ENCODE measurements at places on chromosomes 6 and 20.

GRCh38 chr6:83511901-83512681 lies at the start of gene PRSS35:
Gene PRSS35 (plus strand): TSS chr6:83512534. CDS start chr6:83523442, 10,908 bp downstream.
- no peak for DNase-seq

- no peak for DNase-seq
Observed at GRCh38 chr6:105072798-105073199, 107.0 kb downstream of the POPDC3 start.

GRCh38 chr6:92945799-92946198 lies 473.6 kb downstream of the EPHA7 start:
- DNase-seq: no peak

DNA sequence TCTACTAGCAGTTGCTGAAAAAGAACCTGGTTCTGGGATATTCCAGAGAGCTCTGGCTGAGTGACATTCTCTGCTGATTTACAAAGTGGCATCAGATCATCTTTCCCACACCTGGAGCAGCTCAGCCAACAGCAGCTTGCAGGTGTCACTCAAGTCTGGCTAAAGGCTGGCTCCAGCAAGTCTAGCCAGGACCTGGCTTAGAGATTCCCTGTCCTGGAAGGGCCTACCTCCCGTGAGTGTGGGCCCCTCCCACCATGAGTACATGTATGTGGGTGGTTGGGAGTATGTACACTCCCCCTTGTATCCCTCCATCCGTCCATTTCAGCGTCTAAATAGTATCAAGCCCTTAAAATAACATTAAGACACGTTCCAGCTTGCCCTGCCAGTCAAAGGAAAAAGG lies 539.3 kb upstream of the ID4 start:
- no peak for DNase-seq

DNA sequence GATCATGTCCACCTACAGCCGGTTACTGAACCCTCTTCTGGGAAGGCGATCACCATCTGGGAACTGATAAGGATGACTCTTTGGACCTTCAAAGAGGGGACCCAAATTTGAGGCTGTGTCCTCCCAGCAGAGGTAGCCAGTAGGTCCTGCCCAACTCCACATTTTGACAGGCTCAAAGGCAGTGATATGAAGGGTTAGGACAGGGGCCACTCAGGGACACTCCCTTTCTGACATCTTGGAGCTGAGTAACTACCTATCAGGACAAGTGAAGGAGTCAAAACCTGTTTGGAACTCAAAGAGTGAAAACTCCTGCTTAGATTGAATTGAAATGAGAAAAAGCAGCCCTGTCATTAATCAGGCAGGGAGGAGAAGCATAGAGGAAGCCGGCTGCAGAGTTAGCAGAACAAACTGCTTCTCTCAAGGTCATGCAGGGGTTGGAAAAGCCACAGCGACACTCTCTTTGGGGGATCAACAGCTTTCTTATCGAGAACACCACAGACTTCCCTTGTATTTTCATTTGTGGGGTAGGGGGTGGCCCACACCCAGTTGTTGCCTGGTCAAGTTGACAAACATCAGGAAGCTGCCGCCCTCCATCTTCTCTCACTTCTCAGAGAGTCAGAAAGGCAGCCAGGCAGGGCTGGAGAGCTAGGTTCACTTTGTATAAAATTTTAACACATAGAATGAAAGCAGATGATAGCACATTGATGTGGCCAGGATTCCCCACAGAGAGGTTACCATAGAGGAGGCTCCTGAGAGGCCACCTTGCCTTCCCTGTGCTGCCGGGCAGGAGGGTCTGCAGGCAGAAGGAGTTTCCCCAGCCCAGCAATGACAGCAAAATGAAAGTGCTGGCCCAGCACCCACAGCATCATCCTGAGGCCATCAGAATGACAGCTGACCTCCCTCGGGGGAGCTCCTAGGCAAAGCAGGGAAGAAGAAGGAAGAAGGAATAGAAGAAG lies 47.6 kb downstream of the AGPAT4 start:
- DNase-seq: no peak

DNA sequence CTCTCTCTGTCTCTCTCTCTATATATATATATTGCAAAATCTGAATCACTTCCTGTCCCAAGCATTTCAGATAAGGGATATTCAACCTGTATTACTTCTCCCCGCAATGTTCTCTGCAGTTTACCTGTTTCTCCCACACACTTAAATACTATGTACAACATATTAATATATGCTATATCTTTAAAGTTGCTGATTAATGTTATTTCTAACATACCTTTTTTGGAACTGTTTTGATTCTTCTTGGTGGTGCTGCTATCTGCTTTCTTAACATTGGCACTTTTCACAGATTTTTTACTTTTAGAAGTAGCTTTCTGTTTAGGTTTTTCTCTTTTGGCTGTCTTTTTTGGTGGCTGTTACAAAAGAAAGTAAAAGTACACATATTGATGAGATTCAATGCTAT lies 27.2 kb downstream of the DEK start:
- no peak for DNase-seq

GRCh38 chr6:34084591-34085290 lies 61.1 kb downstream of the GRM4 start:
- DNase-seq: no peak

GRCh38 chr6:150840185-150840584 lies 25.3 kb upstream of the MTHFD1L start:
- no peak for DNase-seq

GRCh38 chr6:42805297-42805861 lies 23.5 kb downstream of the BICRAL start:
- DNase-seq: no peak

GRCh38 chr6:111474106-111474505 lies 8.9 kb downstream of the REV3L start:
- DNase-seq: no peak

- DNase-seq: no peak
Observed at GRCh38 chr6:96926425-96926824, 1.9 kb downstream of the KLHL32 start.

DNA sequence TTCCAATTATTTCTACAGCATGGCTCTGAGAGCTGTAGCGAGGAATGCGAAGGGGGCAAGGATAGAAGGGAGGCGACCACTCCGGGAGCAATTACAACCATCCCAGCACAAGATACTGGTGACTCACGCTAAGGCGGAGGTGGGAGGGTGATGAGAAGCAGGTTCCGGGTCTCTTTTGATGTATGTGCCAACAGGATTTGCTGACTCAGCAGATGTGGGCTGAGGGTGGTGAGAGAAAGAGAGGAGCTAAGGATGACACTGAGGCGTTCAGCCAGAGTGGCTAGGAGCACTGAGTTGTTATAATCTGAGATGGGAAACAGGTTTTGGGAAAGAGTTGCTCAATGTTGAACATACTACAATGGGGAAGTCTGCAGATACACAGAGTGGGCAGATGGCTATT lies 9.3 kb upstream of the TXNDC5 start:
- no peak for DNase-seq

DNA sequence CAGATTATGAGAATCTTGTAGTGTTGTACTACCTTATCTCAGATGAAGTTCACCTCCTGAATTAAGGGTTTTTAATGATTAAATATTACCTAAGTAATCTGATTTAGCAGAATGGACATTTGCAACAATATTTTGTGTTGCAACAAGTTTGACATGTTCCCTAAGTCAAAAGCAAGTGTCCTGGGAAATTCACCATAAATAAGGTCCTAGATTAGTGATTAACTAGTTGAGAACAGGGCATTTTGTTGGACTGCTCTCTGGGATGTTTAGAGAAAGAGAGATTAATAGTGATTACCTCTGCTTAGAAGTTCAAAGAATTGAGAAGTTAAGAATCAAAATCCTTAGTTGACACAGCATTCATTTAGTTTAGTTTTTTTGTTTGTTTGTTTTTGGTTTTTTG lies 120.2 kb upstream of the MARCKS start:
- DNase-seq: no peak

DNA sequence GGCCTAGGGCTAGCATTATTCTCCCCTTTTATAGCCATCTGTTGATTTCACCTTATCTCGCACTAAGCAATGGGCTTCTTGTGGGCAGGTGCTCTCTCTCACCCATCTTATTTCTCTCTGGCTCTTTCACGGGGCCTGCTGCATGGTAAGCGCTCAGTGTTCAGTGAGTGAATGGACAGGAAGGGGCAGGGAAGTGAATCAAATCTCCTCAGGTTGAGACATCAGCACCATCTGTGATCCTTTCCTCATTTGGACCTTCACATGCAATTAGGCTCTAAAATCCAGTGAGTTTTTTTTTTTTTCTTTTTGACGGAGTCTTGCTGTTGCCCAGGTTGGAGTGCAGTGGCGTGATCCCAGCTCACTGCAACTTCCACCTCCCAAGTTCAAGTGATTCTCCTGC lies 76.5 kb upstream of the EZR start:
- no peak for DNase-seq

DNA sequence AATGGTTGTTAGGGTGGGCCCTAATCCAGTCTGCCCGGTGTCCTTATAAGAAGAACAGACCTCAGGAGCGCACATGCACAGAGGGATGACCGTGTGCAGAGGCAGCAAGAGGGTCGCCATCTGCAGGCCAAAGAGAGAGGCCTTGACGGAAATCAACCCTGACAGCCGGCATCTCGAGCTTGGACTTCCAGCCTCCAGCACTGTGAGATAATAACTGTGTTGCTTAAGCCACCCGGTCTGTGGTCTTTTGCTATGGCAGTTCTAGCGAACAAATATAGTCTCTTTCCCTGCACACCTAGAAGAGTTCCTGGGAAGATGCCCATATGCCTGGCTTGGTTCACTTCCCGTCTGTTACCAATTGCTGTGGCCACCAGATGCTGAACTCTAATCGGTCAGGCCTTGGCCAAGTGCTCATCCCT lies 35.3 kb upstream of the PTGIS start:
- DNase-seq: no peak

GRCh38 chr6:54002116-54002515 lies 109.1 kb upstream of the MLIP start:
- DNase-seq: no peak

- DNase-seq: no peak
Observed at GRCh38 chr20:45933266-45934045, 1.0 kb upstream of the PCIF1 start.

DNA sequence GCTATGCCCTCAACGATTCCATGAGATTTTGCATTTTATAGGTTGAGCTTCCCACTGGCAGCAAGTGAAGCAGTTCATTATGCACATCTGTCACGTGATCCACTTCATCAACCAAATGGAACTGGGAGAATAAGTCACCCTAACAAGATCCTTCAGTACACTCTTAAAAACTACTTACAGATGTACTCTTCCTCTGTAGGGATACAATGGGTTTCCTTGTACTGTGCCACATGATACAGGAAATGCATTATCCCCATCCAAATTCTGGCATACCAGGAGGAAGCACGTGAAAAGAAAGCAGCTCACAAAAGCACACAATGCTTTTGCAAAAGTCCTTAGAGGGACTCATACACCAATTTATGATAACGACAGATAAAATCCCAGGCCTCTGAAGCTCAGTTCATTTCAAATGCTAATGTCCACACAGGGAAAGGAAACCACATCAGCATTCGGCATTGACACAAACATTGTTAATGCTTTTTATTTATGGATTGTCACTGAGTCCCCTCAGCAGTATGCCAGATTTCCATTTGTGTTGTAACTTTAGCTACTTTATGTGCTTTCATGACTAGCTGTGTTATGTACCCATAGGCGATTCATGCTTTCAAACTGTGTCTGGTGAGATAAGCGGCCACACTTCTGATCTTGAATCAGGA lies 58.1 kb upstream of the REV3L start:
- DNase-seq: no peak

- DNase-seq: no peak
Observed at GRCh38 chr6:19327661-19328060, 509.5 kb upstream of the ID4 start.

GRCh38 chr20:46118481-46119020 lies 437 bp downstream of the CD40 start:
- DNase-seq: no peak

- DNase-seq: no peak
Observed at GRCh38 chr6:94668876-94669275, 908.5 kb upstream of the MANEA start.

DNA sequence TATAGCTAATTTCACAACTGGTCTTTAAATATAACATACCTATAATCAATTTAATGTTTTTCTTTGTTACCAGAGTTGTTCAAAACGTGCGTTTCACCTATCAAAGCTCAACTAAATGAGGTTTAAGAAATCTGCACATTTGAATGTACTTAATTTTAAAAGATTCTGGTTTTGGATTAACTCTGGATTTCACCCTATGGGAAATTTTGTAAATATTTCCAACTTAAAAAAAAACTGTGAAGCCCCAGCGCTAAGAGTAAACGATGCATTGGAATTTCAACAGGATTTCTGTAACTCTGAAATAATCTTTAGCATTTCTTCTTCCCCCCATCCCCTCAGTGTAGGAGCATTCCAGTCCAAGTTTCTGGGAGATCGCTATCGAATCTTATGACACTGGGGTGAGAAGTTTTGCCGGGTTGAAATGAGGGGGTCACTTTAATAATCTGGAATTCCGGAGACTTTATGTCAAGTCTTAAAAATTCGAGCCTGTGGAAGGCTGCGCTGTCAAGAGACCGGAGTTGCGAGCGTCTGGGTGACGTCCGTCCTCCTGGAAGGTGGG lies 643 bp upstream of the MAP3K4 start:
- DNase-seq: no peak

DNA sequence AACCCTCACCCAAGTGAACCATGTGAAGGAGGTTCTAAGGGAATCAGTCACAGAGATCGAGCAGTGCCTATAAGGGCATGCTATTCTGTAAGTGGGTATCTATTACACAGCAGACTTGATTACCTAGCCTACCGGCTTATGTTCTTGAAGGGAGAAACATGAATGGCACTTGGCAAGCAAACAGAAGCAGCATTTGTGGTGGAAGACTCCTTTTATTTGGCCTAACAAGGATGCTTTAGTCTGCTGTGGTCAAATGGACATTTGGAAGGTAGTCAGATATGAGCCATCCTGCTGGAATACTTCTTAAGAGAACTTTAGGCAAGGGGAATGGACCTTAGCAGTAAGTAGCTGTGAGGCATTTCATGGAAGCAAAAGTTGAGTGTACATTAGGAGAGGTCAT lies 126.3 kb downstream of the COL12A1 start:
- DNase-seq: no peak

GRCh38 chr20:41221614-41222218 lies 84.4 kb downstream of the PLCG1 start:
- DNase-seq: no peak

- no peak for DNase-seq
Observed at GRCh38 chr6:66900133-66901083, 1193.4 kb upstream of the EYS start.

DNA sequence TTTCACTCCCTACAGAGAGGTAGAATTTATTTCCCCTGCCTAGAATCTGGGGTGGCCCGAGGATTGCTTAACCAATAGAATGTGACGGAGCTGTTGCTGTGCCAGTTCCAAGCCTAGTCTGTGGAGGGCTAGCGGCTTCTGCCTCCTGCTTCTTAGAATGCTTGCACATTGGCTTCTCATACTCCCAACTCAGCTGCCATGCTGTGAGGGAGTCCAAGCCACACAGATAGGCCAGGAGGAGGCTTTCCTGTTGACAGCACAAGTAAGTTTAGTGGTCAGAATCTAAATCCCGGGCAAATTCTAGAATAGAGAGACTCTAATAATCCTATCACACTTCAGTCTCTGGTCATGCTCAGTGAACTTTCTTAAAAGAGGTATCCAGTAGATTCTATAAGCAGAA lies 57.5 kb upstream of the SNRPB2 start:
- no peak for DNase-seq

GRCh38 chr20:663315-664090 lies 10.5 kb upstream of the SRXN1 start:
- no peak for DNase-seq
